ENCODE measurements at places on chromosomes 13 and 19.
A peak's percentile ranks its signal among the peaks of the same experiment; 100 is the strongest.

GRCh38 chr13:29733147-29733611 is 117.2 kb downstream of the UBL3 start:
- DNase-seq, result no peak

DNA sequence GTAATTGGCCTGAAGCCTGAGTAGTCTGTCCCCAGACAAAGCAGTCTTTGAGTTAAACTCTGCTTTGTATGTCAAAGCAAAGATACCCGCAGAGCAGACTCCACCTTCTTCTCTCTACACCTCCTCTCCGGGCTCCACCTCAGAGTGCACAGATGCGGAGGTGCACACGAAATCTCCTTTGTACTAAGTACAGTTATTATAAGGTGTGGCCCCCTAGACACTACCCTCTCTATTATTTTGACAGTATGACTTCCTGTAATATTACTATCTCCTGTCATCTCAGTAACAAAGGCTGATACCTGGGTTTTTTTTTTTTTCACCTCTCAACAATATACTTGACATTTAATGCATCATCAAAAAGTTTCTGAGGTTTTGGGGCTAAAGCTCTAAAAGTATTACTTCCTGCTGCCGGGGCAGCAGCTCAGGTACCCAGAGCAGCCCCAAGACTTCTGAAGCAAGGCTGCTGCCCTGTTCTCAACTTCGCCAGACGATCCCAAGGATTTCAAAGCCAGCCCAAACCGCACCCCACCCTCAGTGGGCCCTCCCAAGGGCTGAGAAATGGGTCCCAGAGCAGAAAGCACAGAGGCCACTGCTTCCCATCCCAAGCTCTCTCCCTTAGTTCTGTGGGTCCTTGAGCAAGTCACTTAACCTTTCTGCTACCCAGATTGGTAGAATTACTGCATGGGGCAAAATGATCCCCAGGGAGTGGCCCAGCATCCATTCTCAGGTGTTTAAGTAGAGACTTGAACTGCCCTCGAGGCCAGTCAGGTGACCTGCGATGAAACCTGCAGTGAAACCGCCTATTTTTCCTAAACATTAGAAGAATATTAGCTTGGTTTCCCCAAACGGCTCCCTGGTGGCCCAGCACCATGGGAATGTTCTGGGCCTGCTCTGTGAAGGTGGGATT is 180.6 kb downstream of the FOXO1 start:
- peak; percentile 3 for DNase-seq

DNA sequence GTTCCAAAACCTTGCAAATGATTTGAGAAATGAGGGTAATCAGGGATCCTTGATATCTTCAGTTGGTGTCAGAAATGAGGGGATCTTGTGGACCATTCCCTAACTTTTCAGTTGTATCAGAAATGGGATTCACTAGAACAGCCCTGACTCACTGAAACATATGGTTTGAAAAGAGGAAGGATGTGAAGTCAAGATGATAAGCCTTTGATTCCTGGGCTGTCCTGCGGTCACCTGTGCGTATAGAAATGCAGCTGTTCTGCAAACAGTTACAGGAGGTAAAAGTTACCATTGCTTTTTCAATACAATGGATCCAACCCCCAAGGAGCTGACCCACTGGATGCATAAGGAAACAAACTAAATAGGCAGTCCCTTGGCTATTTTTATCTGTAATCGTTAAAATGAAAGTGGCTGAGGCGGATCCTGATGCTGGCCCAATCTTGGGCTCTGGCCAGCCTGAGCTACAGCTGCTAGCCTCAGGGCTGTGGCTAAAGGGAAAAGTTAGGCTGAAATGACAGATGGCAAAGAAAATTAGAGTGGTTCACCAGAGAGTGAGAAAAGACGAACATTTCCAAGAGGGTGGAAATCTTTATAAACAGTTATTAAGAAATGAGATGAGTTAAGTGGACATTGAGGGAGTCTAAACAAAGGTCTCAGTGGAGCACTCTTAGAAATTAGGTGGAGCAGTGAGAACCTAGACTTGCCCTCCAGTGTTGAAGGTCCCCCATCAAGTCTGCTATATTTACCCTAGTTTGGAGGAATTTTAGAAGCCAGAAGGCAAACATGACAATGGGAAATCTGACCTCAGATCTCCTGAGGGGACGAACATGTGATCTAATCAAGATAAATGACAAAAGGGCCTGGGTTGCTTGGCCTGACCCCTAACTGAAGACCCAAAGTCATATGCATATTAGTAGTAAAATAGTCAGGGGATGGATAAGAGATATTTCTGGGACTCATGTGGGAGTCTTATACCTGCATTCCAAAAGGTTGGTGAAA is 7.6 kb downstream of the SIGLECL1 start:
- no peak for DNase-seq

DNA sequence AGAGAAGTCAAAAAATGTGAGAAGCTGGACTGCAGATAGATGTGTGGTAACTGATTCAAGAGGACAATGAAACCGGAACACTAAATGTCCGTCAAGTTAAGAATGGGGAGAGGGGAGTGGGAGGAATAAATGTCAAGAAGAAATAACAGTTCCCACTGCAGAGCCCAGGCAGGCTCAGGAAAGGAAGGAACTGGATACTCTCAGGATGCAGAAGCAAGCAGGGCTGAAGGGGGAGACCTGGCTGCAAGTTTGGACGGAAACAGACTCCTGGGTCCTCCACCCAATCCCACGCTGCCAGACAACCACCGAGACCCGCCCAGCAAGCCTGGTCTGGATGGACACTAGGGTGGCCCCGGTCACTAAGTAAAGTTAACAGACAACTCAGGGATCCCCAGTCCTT is 18.1 kb downstream of the TUBGCP3 start:
- DNase-seq, result no peak

DNA sequence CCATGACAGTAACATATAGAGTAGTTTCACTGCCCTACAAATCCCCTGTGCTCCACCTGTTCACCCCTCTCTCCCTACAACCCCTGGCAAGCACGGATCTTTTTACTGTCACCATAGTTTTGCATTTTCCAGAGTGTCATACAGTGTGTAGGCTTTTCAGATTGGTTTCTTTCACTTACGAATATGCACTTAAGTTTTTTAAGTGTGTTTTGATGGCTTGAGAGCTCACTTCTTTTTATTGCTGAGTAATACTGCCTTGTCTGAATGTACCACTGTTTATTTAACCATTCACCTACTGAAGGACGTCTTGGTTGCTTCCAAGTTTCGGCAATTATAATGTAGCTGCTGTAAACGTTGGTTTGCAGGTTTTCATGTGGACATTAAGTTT is 175.1 kb downstream of the ITGBL1 start:
- DNase-seq, result no peak

- no peak for DNase-seq
Observed at GRCh38 chr19:56117889-56118288, 3.2 kb downstream of the ZNF787 start.

DNA sequence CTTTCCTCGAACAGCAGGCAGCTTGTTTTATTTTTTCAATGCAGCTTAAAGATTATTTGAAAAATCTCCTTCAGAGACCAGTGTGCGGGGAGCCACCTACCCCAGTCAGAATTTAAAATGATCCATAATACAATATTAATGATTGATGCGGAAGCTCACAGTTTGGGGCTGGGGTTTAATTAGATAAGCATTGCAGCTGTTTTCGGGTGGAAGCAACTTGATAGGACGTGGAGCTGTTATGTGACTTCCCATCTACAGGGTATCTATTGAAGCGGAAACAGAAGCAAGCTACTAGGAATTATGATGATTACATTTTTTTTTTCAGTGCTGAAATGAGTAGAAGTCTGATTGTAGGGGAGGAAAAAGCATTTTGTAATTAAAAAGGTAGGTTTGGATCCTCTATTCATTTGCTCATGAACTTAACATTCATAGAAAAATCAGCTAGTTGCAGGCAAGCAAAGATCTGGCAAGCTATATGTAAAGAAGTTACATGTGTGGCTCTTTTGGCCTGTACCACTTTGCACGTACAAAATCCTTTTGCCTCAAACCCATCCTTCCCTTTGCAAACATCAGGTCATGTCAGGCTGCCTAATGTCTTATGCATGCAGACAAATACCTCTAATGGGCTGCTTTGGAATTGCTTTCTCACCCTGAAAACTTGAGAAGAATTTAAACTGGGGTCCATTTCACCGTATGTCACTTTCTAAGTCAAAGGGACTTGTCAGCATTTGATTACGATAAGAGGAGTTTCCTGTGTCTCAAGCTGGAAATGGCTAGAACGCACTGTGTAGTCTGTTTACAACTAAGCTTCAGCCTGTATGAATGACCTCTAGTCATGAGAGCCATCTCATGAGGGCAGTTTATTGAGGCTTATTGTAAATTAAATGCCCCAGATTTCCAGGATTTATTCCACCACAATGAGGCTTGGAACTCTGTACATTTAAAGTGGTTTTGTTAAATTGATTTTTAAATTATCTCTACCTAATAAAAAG is 267.1 kb upstream of the TMTC4 start:
- DNase-seq, result no peak

- DNase-seq, result no peak
Observed at GRCh38 chr13:93298713-93299112, 72.1 kb downstream of the GPC6 start.

GRCh38 chr19:52653161-52653560 is 15.0 kb upstream of the ZNF83 start:
- DNase-seq, result no peak

DNA sequence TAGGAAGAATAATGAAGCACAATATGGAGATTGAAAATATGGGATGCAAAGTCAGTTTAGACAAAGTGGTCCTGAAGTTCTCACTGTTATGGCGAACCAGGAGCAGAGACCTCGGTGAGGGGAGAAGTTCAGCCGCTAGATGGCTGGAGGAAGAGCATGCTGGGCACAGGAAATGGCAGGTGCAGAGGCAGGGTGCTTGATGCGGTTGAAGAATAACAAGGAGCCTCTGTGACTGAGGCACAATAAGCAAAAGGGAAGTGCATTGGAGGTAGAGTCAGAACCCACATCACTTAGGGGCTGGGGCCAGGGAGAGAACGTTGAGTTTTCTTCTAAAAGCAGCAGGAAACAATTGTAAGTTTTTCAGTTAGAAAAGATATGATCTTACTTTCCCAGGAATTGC is 1725.2 kb downstream of the EFNB2 start:
- DNase-seq, result no peak

DNA sequence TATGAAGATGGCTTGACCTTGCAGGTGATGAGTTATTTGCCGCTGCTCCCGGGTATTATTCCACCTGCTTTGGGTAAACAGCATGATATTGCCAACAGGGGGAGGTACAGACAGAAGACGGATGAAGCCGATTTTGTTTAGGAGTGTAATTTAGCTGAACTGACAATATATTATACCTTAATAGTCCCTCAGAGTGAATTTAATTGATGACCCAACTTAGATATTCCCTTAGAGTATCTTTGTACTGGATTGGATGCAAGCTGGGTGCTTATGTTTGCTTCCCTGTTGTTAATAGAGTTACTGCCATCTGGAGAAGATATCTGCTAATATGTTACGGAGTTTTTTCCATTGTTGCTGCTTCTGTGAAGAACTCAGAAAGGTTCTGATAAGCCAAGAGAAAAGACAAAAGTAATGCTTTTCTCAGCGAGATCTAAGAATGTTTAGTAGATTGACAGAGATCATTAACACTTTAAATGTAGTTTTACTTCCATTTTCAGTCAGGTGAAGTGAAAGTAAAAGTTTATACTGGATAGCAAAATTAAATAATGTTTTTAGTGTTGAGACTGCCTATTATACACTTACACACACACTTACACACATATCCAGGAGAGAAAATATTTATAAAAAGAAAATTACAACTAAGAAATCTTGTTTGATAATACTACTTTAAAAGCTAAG is 2220.8 kb upstream of the PCDH20 start:
- peak; percentile 22 for DNase-seq

GRCh38 chr19:33401683-33402420 is 28.3 kb downstream of the CEBPG start:
- no peak for DNase-seq

GRCh38 chr13:48072304-48072703 is 22.6 kb downstream of the MED4 start:
- DNase-seq, result peak; percentile 16

DNA sequence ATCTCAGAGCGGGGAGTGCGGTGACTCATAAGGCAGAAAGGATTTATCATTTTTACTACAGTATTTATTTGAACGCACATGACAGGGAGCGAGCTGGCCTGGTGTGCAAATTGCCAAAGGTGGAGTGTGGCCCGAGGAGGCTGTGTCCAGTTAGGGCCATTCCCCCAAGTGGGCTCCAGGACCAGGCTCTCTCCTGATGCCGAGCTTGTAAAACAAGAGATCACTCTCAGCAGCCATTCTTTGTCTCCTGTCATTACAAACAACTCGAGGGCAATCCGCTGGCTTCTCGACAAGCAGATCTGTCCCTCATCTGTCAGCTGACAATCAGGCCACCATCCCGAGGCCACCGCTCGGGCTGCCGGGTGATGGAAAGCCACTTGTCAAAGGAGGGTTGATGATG is 418.9 kb downstream of the ZNF536 start:
- DNase-seq, result no peak

DNA sequence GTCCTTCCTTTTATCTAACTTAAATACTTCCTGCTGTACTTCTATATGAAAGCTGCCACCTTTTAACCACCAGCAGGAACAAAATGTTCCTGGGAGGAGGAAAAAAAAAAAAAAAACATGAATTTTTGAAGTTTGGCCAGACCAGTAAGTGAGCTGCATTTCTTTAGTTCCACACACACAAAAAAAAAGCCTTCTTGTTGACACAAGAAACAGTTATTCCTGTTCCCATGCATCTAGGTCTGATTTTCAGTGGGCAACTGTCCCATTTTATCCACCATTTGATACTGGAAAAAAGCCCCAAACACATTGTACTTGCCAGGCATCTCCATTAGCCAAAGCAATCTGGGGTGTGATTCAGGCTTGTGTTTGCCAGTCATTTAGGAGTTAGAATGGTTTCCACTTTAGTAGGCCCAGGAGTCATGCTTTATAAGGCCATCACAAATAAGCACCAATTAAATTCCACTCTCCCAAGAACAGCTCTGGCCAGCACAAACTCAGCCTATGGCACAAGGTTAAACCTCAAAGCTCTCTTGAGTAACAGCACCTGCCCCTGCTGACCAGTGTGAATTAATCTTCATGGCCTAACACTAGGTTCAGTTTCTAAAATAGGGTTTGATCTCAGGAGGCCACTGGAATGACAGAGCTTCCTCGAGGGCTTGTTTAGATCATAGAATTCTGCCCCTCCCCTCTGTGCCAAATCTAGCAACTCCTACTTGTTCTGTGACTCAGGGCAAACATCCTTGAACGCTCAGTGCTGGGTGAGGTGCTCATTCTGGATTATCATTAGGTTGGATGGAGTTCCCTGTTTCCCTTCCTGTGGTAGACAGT is 67.1 kb downstream of the NUFIP1 start:
- no peak for DNase-seq

Data from NCI-H526 (cell line).